ENCODE measurements at places on chromosomes 11 and 22. TPM values are rescaled to one million over a fixed set of nuclear protein-coding genes. Genes with fewer than 3 reads are reported as not detected.

Gene UFD1
- 37.4 TPM for total RNA-seq

DNA sequence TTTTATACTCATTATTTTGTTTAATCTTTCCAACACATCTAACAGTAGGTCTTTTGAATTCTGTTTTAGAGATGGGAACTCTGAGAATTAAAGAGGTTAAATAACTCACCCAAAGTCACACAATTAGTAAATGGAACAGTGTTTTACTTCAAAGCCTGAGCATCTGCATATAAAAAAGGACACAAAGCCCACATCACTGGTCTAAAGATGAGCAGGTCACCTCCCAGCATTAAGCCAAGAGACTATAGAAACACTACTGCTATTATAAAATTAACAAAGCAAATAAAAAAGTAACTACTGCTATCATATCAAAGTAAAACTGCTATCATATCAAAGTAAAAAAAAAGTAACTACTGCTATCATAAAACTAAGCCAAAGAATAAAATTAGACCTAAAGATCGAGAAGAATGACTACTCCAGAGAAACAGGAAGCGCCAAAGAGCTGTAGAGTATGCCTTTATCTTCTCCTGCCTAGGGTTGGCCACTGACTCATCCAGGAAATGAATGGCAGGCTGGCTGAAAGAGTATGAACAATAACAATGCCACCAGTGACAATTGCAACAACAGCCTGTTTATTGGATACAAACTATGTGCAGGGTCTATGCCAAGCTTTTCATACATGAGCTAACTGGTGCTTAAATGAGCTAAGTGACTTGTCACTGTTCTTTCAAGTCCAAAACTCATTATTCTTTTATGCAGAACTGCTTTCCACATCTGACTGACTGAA is 1153.0 kb upstream of the TENM4 start:
- no peak overlapping the region for H3K27ac ChIP-seq
- H3K4me1 ChIP-seq: no peaks in the 10 kb centered on the region
- H3K4me3 ChIP-seq: no peak overlapping the region
- no peaks in the 10 kb centered on the region for H3K27me3 ChIP-seq
- DNase-seq: no peak

DNA sequence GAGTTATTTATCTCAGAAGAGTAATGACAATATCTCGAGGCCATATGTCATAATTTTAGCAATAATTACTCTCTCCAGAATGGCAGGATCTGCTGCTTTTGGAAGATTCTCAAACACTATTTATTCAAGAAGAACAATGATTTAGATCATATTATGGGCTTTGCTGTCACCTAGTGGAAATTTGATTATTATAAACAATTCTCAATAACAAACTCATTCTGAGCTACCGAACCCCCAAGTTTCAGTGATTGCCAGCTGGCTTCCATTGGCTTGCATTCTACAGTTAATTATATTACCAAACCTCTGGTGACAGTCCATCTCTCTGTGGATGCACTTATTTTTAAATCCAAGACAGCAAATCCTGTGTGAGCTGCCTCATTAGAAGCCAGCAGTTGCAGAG is 27.9 kb upstream of the SLC36A4 start:
- H3K4me1 ChIP-seq: no peaks in the 10 kb centered on the region
- DNase-seq: no peak
- H3K36me3 ChIP-seq: no peaks in the 10 kb centered on the region
- H3K27ac ChIP-seq: no peak overlapping the region

- H3K4me1 ChIP-seq: no peaks in the 10 kb centered on the region
- H3K27me3 ChIP-seq: peaks cover 13% of the 10 kb centered on the region
- H3K36me3 ChIP-seq: no peaks in the 10 kb centered on the region
- H3K4me3 ChIP-seq: no peak overlapping the region
- no peak overlapping the region for H3K27ac ChIP-seq
- DNase-seq: no peak
These were observed 116.5 kb downstream of the SPON1 start for GRCh38 chr11:14079011-14079410.

Gene PRRG4
- total RNA-seq: 0.32 TPM

DNA sequence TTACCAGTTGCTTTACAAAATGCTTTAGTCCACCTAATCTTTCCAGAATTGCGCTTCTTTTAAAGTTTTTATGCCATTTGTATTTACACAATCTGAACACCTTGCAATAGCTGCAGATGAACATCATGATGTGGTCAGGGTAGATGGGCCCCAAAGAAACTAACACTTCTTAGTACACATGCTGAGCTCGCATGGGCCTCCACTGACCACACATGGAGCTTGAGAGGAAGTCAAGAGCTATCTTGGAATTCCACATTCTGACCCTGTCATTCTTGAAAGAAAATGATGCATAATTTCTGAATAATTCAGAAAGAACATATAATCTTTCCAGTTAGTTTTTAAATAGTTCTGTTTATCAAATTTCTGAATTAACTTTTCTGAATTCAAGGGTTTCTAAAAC is 7.7 kb downstream of the LIPT2 start:
- H3K27me3 ChIP-seq: no peaks in the 10 kb centered on the region
- H3K4me3 ChIP-seq: no peak overlapping the region
- H3K36me3 ChIP-seq: no peaks in the 10 kb centered on the region
- no peak for DNase-seq

Gene VSIG2
- total RNA-seq: 1.3 TPM

- peaks cover 3% of the 10 kb centered on the region for H3K4me1 ChIP-seq
- DNase-seq: peak; percentile 49
- peaks cover 12% of the 10 kb centered on the region for H3K27me3 ChIP-seq
- H3K4me3 ChIP-seq: no peak overlapping the region
- no peak overlapping the region for H3K27ac ChIP-seq
These were observed 152.8 kb upstream of the ZBED5 start for GRCh38 chr11:11010624-11011127.

Gene RAG2
- total RNA-seq: not detected

Gene ZBTB16
- total RNA-seq: 36.0 TPM

GRCh38 chr22:40314041-40314440 is 32.3 kb upstream of the ADSL start:
- no peak overlapping the region for H3K4me3 ChIP-seq
- H3K4me1 ChIP-seq: no peaks in the 10 kb centered on the region
- H3K36me3 ChIP-seq: no peaks in the 10 kb centered on the region
- DNase-seq: no peak

Gene TMEM191C
- not detected for total RNA-seq

Gene SCUBE2
- total RNA-seq: 2.3 TPM

DNA sequence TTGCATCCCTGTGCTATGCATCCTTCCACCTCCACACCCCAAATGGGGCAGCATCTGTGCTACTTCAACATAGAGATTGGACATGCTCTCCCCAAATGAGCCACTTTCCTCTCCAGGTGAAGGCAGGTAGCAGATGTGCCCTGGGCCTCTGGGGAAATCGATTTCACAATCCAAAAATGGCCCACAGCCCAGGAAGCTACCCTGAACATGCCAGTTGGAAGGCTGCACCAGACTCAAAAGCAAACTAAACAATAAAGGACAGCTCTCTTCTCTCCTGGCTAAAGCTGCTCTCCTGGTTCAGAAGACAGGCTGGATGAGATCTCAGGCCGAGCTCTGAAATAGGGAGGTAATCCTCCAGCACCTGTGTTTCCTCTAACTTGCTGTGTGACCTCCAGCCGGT is 19.7 kb downstream of the ISX start:
- no peaks in the 10 kb centered on the region for H3K4me1 ChIP-seq
- peaks cover 8% of the 10 kb centered on the region for H3K27me3 ChIP-seq
- H3K4me3 ChIP-seq: no peak overlapping the region
- H3K27ac ChIP-seq: no peak overlapping the region
- DNase-seq: no peak

Gene BACE1
- 15.4 TPM for total RNA-seq

GRCh38 chr22:44192098-44192815 is 11.5 kb downstream of the PARVG start:
- H3K27me3 ChIP-seq: peaks cover 11% of the 10 kb centered on the region
- no peak overlapping the region for H3K27ac ChIP-seq
- no peaks in the 10 kb centered on the region for H3K4me1 ChIP-seq
- no peak overlapping the region for H3K4me3 ChIP-seq

Gene MPZL2
- 7.5 TPM for total RNA-seq

- peaks cover 37% of the 10 kb centered on the region for H3K4me1 ChIP-seq
- H3K27me3 ChIP-seq: no peaks in the 10 kb centered on the region
- no peak overlapping the region for H3K4me3 ChIP-seq
- no peaks in the 10 kb centered on the region for H3K36me3 ChIP-seq
- peak overlapping the region; percentile 17 for H3K27ac ChIP-seq
- no peak for DNase-seq
These were observed 60.2 kb downstream of the LRRC32 start for GRCh38 chr11:76610371-76610770.

GRCh38 chr11:64687643-64688533 is 35.1 kb downstream of the NRXN2 start:
- DNase-seq: no peak
- no peaks in the 10 kb centered on the region for H3K36me3 ChIP-seq
- H3K4me3 ChIP-seq: no peak overlapping the region
- H3K27ac ChIP-seq: peak overlapping the region; percentile 30

Gene CAPRIN1
- total RNA-seq: 141 TPM

DNA sequence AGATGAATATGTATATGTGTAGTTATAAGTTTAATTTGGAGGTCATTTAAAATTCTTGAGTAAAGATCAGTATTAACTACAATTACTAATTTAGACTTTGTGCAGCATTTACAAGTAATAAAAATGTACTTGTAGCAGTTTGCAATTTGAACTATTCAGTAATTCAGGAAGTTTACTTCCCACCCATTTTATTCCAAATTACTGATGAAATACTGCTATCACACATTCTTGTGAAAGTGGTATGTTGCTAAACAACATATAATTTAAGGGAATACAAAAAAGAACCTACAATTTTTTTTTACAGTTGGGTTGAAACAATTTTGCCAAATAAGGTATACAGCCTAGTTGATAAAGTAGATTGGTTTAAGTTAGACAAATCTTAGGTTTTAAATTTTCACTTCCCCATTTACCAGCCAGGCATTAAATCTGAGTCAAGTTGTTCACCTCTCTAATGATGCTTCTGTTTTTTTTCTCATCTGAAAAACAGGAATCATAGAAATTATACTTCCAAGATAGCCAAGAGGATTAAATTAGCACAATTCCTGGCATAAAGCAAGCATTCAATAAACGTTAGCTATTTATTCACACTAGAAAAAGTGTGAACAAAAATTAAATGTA is 45.3 kb downstream of the ZBTB44 start:
- H3K4me3 ChIP-seq: no peak overlapping the region
- peaks cover 37% of the 10 kb centered on the region for H3K36me3 ChIP-seq
- no peaks in the 10 kb centered on the region for H3K4me1 ChIP-seq
- H3K27me3 ChIP-seq: no peaks in the 10 kb centered on the region
- H3K27ac ChIP-seq: no peak overlapping the region

Gene OR5B21
- total RNA-seq: not detected

- H3K4me1 ChIP-seq: peaks cover 3% of the 10 kb centered on the region
- H3K27ac ChIP-seq: no peak overlapping the region
- peaks cover 6% of the 10 kb centered on the region for H3K36me3 ChIP-seq
- H3K27me3 ChIP-seq: no peaks in the 10 kb centered on the region
These were observed 20.9 kb downstream of the SOX6 start for GRCh38 chr11:16335236-16335962.

Gene SNAP29
- total RNA-seq: 29.2 TPM

Gene RIBC2
- not detected for total RNA-seq

DNA sequence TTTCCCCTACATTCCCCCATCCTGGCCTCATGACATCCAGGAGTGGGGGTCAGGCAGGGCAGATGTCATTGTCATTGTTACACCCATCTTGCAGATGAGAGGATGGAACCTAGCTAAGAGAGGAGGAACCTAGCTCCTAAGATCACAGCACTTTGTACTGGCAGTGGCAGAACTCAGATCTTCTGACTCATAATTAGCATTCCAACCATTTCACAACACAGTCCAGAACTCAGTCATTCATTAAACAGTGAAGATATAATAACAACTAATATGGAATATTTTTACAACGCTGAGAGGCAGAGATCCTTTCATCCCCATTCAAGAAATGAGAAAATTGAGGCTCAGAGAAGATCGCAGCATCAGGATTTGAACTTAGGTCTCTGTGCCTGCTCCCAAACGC is 127.8 kb downstream of the CHST1 start:
- no peak overlapping the region for H3K27ac ChIP-seq
- DNase-seq: no peak
- H3K27me3 ChIP-seq: peaks cover 16% of the 10 kb centered on the region
- H3K4me3 ChIP-seq: no peak overlapping the region
- H3K4me1 ChIP-seq: no peaks in the 10 kb centered on the region

DNA sequence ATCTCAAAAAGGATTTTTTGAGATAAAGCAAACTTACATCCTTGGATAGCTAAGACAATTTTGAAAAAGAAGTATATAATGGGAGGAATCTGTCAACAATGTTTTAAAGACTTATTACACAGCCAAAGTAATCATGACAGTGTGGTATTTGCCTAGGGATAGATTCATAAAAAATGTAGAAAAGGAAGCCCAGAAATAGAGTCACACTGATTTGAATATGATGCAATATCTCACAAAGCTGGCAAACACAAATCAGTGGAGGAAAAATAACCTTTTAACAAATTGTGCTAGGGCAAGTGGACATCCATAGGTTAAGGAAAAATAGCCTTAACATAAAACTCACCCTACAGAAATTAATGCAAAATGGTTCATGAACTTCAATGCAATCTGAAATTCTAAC is 6.0 kb downstream of the XKR3 start:
- H3K27me3 ChIP-seq: no peaks in the 10 kb centered on the region
- no peak overlapping the region for H3K27ac ChIP-seq

- H3K4me3 ChIP-seq: no peak overlapping the region
- peak; percentile 77 for DNase-seq
- H3K27ac ChIP-seq: no peak overlapping the region
These were observed 21.7 kb downstream of the MIAT start for GRCh38 chr22:26679003-26679629.

- no peaks in the 10 kb centered on the region for H3K27me3 ChIP-seq
- H3K36me3 ChIP-seq: peaks cover 5% of the 10 kb centered on the region
- DNase-seq: peak; percentile 98
- H3K27ac ChIP-seq: peak within 1 kb of the TSS; percentile 93
- H3K4me3 ChIP-seq: peak within 1 kb of the TSS; percentile 75
These were observed at the start of gene TNKS1BP1 for GRCh38 chr11:57324886-57325734. TSS of gene TNKS1BP1 (minus strand) at chr11:57324952. CDS start at chr11:57321885, 3,067 bp downstream.

Gene MICAL2
- total RNA-seq: 68.1 TPM

- H3K27me3 ChIP-seq: no peaks in the 10 kb centered on the region
- H3K36me3 ChIP-seq: no peaks in the 10 kb centered on the region
- peak; percentile 74 for DNase-seq
- no peak overlapping the region for H3K27ac ChIP-seq
- peaks cover 6% of the 10 kb centered on the region for H3K4me1 ChIP-seq
- no peak overlapping the region for H3K4me3 ChIP-seq
These were observed 444.8 kb downstream of the SOX6 start for GRCh38 chr11:15911377-15912044.

GRCh38 chr11:45926001-45926401 is 3.5 kb downstream of the LARGE2 start:
- no peak overlapping the region for H3K4me3 ChIP-seq
- no peak for DNase-seq
- H3K4me1 ChIP-seq: peaks cover 18% of the 10 kb centered on the region
- H3K36me3 ChIP-seq: no peaks in the 10 kb centered on the region
- H3K27me3 ChIP-seq: peaks cover 34% of the 10 kb centered on the region
- no peak overlapping the region for H3K27ac ChIP-seq
